Sigmoid colon (tissue), 7 donors: ENCODE measurements at places on chromosomes 1 and 21. TPM values are rescaled to one million over a fixed set of nuclear protein-coding genes. Genes with fewer than 3 reads are reported as not detected.

The TRPM2 gene
- 3.5 TPM for polyA plus RNA-seq

The FCER1G gene
- 80.5 TPM for polyA plus RNA-seq

The RCC2 gene
- polyA plus RNA-seq: 62.9 TPM

The ZNF593OS gene
- polyA plus RNA-seq: not detected

The TMEM61 gene
- 12.6 TPM for polyA plus RNA-seq

The ARHGAP30 gene
- 37.8 TPM for polyA plus RNA-seq

The C2CD4D gene
- polyA plus RNA-seq: 0.69 TPM

The RIMS3 gene
- 6.7 TPM for polyA plus RNA-seq

The CLCA4 gene
- polyA plus RNA-seq: 502 TPM

The LEFTY2 gene
- not detected for polyA plus RNA-seq

The NES gene
- polyA plus RNA-seq: 0.60 TPM

The CAMK2N1 gene
- polyA plus RNA-seq: 43.9 TPM

The PLXNA2 gene
- polyA plus RNA-seq: 2.4 TPM

The DIP2A gene
- polyA plus RNA-seq: 9.0 TPM

The GJA9 gene
- 0.50 TPM for polyA plus RNA-seq

The KCNE2 gene
- polyA plus RNA-seq: 0.92 TPM

GRCh38 chr1:160206036-160206389, 829 bp downstream of the PEA15 start:
- H3K4me1 ChIP-seq: no peaks in the 10 kb centered on the region
- no peaks in the 10 kb centered on the region for H3K27me3 ChIP-seq
- H3K27ac ChIP-seq: peak overlapping the region; percentile 96

DNA sequence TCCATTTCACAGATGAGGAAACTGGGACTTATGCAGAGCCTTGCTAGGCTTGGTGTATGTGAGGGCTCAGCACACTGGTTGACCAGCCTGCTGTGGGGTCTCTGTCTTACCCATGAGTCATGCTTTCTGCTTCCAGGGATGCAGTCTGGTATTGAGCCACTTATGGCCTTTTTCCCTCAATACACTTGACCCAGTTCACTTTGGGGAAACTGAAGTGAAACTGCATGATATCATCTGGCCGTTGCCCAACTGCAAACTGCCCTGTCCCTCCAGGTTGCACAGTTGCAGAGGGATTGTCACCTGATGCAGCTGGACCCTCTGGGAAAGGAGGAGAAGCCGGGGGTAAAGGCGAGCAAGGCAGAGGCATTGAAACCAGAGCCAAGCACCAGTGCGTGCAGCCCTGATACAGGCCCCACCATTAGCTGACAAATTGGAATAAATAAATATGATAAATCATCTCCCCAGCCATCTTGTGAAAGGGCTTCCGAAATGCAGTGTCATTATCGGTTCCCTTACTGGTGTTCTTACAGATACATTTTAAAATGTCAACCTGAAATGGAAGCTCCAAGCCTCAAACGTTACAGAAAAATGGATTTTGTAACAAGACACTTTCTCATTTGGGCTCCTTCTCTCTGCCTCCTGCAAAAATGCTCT, 39.3 kb upstream of the DUSP10 start:
- H3K36me3 ChIP-seq: no peaks in the 10 kb centered on the region
- H3K4me3 ChIP-seq: no peak overlapping the region
- no peak overlapping the region for H3K27ac ChIP-seq
- DNase-seq: no peak
- H3K27me3 ChIP-seq: no peaks in the 10 kb centered on the region

- no peak overlapping the region for H3K4me3 ChIP-seq
- H3K36me3 ChIP-seq: no peaks in the 10 kb centered on the region
- no peaks in the 10 kb centered on the region for H3K27me3 ChIP-seq
- no peak overlapping the region for H3K27ac ChIP-seq
Observed at GRCh38 chr1:62796221-62796620, 12.3 kb downstream of the ATG4C start.

DNA sequence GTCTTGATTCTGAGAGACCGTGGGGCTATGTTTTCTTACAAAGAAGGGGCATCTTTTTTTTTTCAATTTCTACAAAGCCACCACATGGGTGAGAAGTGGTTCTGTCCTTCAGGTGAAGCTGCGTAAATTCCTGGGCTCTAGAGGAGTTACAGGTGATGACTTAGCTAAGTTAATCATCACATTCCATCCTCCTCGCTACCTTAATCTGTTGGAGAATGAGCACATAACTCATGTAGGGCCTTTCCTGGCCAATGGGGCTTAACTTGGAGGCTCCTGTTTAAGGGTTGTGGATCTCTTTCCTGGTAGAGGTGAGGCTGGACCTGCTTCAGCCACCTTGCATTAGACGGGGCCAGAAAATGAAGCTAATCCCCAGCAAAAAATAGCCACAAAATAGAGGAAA, 19.9 kb downstream of the REG4 start:
- no peaks in the 10 kb centered on the region for H3K27me3 ChIP-seq
- no peak overlapping the region for H3K4me3 ChIP-seq
- no peaks in the 10 kb centered on the region for H3K36me3 ChIP-seq
- no peak for DNase-seq

- no peak overlapping the region for H3K27ac ChIP-seq
- H3K4me3 ChIP-seq: no peak overlapping the region
- H3K27me3 ChIP-seq: no peaks in the 10 kb centered on the region
- no peaks in the 10 kb centered on the region for H3K36me3 ChIP-seq
- no peaks in the 10 kb centered on the region for H3K4me1 ChIP-seq
Observed at GRCh38 chr1:102715150-102715549, 393.2 kb downstream of the COL11A1 start.

DNA sequence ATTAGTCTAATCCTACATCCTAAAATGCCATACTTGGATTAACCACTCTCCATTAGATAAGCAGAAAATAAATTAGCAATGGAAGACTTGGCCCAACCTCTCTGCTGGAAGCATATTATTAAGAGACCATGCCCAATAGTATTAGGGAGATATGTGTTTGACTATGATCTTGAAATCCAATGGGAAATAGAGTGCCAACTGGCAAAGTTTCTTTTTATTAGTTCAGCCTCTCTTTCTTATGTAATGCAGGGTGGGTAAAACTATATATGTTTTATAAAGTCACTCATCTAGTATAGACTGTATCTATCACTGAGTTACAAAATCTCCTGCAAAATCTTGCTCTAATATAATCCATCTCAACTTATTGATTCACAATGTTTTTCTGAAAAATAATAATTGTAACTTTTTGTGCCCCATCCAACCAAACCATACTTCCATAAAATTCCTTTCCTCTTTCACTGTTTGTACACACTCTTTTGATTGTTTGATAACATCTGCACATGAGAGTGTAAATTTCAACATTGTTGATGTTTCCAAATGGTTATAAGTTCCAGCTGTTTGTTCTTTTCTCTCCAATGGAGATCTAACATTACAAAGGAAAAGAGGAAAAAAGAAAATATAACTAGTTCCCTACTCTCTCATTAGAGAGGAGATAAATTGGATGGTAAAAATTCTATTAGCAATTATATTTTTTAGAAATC, 408.1 kb upstream of the ADGRL2 start:
- peaks cover 12% of the 10 kb centered on the region for H3K4me1 ChIP-seq
- H3K36me3 ChIP-seq: no peaks in the 10 kb centered on the region
- H3K27ac ChIP-seq: no peak overlapping the region
- no peak overlapping the region for H3K4me3 ChIP-seq
- no peaks in the 10 kb centered on the region for H3K27me3 ChIP-seq
- DNase-seq: no peak

DNA sequence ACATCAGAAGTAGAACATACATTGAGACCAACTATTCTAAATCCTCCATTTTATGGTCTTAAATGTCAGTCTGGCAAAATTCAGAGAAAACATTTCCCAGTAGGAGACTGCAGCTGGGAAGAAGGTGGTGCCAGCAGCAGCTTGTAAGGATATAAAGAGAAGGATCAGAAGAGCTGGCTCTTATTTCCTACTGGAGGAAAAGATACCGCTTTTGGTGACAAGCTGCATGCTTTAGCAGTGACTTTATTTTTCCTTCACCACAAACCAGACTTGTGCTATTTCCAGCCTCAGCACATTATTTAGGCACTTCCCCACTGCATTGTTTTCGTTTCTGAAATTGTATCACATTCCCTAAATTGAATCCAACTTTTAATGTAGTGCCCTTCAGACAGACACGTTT, 28.4 kb downstream of the RNF11 start:
- no peak overlapping the region for H3K4me3 ChIP-seq
- no peak for DNase-seq
- H3K27me3 ChIP-seq: no peaks in the 10 kb centered on the region
- peaks cover 54% of the 10 kb centered on the region for H3K4me1 ChIP-seq
- no peaks in the 10 kb centered on the region for H3K36me3 ChIP-seq

DNA sequence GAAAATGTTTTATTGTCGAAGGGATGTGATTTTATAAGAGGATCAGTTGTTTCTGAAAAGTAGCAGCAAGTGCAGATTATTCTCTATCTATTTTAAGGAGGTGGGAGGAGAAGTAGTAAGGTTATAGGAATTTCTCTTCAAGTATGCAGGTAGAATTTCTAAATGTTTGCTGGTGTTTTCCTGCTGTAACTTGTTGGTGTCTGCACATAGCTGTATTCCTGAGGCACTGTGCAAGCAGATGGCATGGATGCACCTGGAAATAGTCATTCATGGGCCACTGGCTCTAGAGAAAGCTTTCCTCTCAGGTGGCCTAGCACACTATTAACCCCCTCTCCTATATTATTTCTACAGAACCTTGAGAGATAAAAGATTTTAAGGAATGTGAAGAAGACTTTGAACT, 30.3 kb upstream of the PODN start:
- no peak for DNase-seq
- no peaks in the 10 kb centered on the region for H3K27me3 ChIP-seq
- H3K36me3 ChIP-seq: no peaks in the 10 kb centered on the region
- H3K27ac ChIP-seq: no peak overlapping the region
- no peak overlapping the region for H3K4me3 ChIP-seq

GRCh38 chr1:217253351-217253750, 377.5 kb downstream of the GPATCH2 start:
- no peak overlapping the region for H3K27ac ChIP-seq
- no peak overlapping the region for H3K4me3 ChIP-seq
- no peaks in the 10 kb centered on the region for H3K4me1 ChIP-seq
- no peaks in the 10 kb centered on the region for H3K27me3 ChIP-seq
- no peak for DNase-seq

GRCh38 chr21:25836396-25836795, 101.6 kb downstream of the GABPA start:
- no peaks in the 10 kb centered on the region for H3K36me3 ChIP-seq
- no peak for DNase-seq
- H3K27me3 ChIP-seq: no peaks in the 10 kb centered on the region
- no peaks in the 10 kb centered on the region for H3K4me1 ChIP-seq
- H3K27ac ChIP-seq: peak overlapping the region; percentile 63

DNA sequence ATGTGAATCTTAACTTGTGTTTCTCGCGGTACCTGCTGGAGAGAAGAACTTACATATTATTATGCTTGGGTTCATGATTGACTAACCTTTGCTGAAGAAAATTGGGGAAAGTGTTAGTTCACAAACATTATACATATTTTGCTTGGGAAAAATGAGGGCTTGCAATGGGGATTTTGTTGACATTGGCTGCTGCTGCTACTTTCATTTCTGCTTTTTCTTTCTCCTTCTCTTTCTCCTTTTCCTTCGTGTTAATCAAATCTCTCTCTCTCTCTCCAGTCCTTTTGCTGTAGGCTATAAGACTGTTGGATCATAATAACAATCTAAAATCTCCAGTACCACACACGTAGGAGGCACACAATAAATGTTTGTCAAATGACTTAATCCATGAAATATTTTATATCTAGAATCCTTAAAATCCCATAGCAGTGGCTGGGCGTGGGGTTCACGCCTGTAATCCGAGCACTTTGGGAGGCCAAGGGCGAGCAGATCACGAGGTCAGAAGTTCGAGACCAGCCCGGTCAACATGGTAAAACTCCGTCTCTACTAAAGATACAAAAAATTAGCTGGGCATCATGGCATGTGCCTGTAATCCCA, 23.0 kb downstream of the IRF2BP2 start:
- H3K4me3 ChIP-seq: no peak overlapping the region
- no peaks in the 10 kb centered on the region for H3K27me3 ChIP-seq
- no peaks in the 10 kb centered on the region for H3K36me3 ChIP-seq
- no peak for DNase-seq

- H3K4me3 ChIP-seq: no peak overlapping the region
- H3K27me3 ChIP-seq: no peaks in the 10 kb centered on the region
- no peaks in the 10 kb centered on the region for H3K36me3 ChIP-seq
- DNase-seq: no peak
Observed at GRCh38 chr1:66405061-66405460, 128.9 kb upstream of the SGIP1 start.

DNA sequence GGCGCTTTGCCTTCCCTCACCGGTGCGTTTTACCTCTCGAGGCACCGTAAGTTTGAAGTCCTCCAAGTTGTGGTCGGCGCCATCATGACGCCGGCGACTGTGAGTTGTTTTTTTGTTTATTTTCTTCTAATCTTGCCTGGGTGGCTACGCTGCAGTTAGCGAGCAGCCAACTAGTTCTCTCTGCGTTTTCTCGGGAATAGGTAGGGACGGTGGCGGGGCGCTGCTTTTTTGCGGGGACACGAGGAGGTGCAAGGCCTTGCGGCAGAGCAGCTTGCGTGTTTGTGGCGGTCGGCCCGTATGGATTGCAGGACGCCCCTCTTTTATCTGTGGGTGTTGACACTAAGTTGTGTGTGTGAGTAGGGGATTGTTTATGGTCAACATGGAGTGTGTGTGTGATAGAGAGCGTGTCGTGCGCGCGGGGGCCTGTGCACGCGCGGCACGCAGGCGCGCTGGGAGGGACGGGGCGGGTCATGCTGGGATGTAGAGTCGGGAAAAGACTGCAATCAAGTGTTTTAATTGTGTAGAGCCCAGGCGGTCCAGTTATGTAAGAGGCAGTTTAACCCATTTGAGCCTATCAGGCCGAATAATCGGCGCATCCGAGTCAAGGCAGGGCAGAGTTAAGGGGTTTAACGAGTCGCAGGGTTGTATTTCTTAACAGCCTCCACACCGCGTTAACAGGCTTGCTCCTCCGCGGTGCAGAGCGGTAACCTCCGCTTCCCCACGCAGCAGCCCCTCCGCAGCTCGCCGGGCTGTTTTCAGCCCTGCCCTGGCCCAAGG, 1.2 kb upstream of the NEGR1 start:
- peak overlapping the region; percentile 81 for H3K4me3 ChIP-seq
- peak overlapping the region; percentile 97 for H3K27ac ChIP-seq
- peak; percentile 90 for DNase-seq
- H3K27me3 ChIP-seq: no peaks in the 10 kb centered on the region

GRCh38 chr1:102853136-102853535, 255.2 kb downstream of the COL11A1 start:
- no peaks in the 10 kb centered on the region for H3K4me1 ChIP-seq
- H3K36me3 ChIP-seq: no peaks in the 10 kb centered on the region
- no peaks in the 10 kb centered on the region for H3K27me3 ChIP-seq
- DNase-seq: no peak
- no peak overlapping the region for H3K27ac ChIP-seq

GRCh38 chr1:100657876-100658715, 61.4 kb upstream of the VCAM1 start:
- H3K4me1 ChIP-seq: peaks cover 20% of the 10 kb centered on the region
- no peak overlapping the region for H3K27ac ChIP-seq
- no peak for DNase-seq
- H3K36me3 ChIP-seq: no peaks in the 10 kb centered on the region
- no peak overlapping the region for H3K4me3 ChIP-seq
